ENCODE measurements at places on chromosomes 13 and 19.

- DNase-seq, result no peak
Measured at GRCh38 chr13:88887045-88887662, 1216.0 kb downstream of the SLITRK5 start.

GRCh38 chr19:28437390-28438346 is 775.3 kb downstream of the UQCRFS1 start:
- no peak for DNase-seq

GRCh38 chr19:51676566-51677083 is 16.5 kb upstream of the SPACA6 start:
- peak; percentile 27 for DNase-seq

DNA sequence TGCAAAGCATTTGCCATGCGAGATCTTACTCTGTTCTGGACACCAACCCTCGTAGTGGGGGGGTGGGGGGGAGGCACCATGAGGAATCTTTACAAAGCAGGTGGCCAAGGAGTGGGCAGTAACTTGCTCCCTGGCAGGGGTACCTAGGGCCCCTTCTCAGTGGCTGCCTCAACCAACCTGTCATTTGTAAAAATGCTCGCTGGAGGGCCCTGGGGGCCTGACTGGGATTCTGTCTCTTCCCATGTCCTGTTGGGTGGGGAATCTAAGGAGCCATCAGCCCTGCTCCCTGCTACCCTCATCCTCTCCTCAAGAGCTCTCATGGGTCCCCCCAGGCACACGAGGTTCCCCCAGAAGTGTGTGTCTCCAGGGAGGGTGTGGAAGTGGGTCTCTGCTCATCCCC is 1.5 kb downstream of the KCNN1 start:
- no peak for DNase-seq

Data from MV-4-11 (cell line).